ENCODE measurements at places on chromosomes 12 and 14. TPM values are rescaled to one million over a fixed set of nuclear protein-coding genes. Genes with fewer than 3 reads are reported as not detected.

The FGF6 gene
- not detected for total RNA-seq

The HOXC12 gene
- not detected for total RNA-seq

DNA sequence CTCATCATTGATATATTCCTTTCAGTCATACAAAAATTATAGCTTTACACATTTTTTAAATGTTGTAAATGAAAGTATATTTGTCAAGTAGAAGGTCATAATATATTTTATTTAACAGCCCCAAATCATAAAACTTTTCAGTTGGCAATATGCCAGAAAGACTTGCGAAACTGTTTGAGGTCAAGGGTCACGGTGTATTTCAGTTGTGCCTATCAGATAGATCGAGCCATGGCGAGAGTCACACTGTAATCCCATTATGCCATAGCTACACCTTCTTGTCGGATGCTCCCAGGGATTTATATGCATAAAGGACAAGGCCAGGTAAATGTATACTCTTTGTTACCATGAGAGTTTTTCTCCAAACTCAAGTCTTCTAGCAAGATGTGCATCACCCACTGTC, 26.7 kb upstream of the G2E3 start:
- H3K27me3 ChIP-seq: no peaks in the 10 kb centered on the region
- no peaks in the 10 kb centered on the region for H3K36me3 ChIP-seq
- DNase-seq: no peak
- H3K27ac ChIP-seq: no peak overlapping the region
- no peaks in the 10 kb centered on the region for H3K4me1 ChIP-seq
- no peak overlapping the region for H3K4me3 ChIP-seq

DNA sequence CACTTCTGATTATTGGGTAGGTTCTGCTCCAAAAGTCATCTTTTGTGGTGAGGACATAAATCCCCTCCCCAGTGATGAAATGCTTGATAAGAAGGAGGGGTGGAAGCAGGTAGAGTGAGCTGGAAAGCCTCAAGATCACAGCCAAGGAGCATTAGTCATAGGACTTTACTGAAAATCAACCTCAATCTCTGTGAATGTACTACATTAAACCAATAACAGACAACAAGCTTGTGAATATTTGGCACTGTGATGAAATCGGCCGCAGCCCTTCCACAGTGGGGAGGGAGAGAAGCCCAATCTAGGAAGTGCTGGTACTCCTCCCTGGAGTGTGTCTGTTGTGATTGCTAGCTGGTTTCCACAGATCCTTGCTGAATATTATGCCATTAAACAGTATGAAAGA, 41.2 kb upstream of the PTCSC3 start:
- H3K36me3 ChIP-seq: no peaks in the 10 kb centered on the region
- peak; percentile 48 for DNase-seq
- H3K4me3 ChIP-seq: no peak overlapping the region
- no peak overlapping the region for H3K27ac ChIP-seq

DNA sequence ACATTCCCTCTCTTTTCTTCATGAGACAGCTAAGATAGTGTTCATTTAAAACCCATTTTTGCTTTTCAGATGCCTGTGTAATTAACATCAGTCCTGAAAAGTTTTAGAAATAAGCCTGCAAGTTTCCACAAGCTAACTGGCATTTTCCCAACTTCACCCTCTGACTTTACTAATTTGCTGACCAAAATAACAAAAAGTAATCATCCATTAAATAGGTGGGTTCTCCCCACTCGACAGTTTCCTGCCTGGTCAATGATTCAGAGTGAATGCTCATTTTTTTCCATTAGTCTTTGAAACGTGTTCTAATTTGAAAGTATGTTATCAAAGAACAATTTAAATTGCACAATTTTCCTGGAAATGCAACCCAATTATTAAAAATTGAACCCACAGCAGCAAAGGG, 23.6 kb downstream of the NELL2 start:
- no peak for DNase-seq
- no peaks in the 10 kb centered on the region for H3K4me1 ChIP-seq
- H3K4me3 ChIP-seq: no peak overlapping the region
- H3K27me3 ChIP-seq: no peaks in the 10 kb centered on the region
- H3K27ac ChIP-seq: no peak overlapping the region
- H3K36me3 ChIP-seq: no peaks in the 10 kb centered on the region

GRCh38 chr12:53594897-53595615, 31.1 kb downstream of the ATF7 start:
- no peaks in the 10 kb centered on the region for H3K27me3 ChIP-seq
- no peaks in the 10 kb centered on the region for H3K36me3 ChIP-seq
- DNase-seq: no peak
- H3K27ac ChIP-seq: no peak overlapping the region

DNA sequence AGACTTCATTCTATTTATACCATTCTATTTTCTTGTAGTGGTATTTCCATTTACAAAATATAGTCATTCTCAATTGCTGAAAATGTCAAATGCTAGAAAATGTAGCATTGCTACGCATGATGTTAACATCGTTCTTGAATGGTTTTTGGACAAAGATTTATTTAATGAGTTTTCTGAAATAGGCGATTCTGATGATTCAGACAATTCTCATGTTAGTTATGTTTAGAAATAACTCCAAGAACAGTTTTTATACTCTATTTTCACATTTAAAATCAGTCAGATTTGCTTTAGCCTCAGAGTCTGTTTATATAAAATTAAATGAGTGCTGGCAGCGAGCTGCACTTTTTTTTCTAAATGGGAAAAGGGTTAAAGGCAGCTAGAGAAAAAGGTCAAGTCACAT, 414.8 kb upstream of the MGAT4C start:
- no peak overlapping the region for H3K27ac ChIP-seq
- DNase-seq: no peak
- no peaks in the 10 kb centered on the region for H3K27me3 ChIP-seq
- no peak overlapping the region for H3K4me3 ChIP-seq
- H3K36me3 ChIP-seq: no peaks in the 10 kb centered on the region
